ENCODE measurements at places on chromosomes 5 and 9.

DNA sequence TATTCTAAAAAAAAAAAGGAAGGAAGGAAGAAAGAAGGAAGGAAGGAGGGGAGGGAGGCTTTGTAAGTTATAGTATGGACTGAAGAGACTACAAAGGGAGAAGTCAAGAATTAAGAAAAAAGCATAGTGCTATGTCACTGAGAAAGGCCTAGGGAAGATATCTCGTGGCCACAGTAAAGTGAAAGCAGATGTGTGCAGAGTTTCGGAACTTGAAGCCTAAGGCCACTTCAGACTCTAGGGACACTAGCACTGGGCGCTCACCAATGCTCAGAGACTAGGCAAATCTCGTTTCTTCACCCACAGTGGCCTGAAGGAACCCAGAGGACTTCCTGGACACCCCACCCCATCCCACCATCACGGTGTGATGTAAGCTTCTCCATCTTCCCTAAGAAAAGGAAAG lies 181.4 kb upstream of the TRPM3 start:
- no peak for DNase-seq

GRCh38 chr9:91362051-91362611 lies 413 bp upstream of the AUH start:
- no peak for DNase-seq

GRCh38 chr9:73434826-73435225 lies 283.2 kb downstream of the ANXA1 start:
- no peak for DNase-seq

- peak; percentile 95 for DNase-seq
Measured at GRCh38 chr5:124677374-124678351, 68.8 kb downstream of the ZNF608 start.

DNA sequence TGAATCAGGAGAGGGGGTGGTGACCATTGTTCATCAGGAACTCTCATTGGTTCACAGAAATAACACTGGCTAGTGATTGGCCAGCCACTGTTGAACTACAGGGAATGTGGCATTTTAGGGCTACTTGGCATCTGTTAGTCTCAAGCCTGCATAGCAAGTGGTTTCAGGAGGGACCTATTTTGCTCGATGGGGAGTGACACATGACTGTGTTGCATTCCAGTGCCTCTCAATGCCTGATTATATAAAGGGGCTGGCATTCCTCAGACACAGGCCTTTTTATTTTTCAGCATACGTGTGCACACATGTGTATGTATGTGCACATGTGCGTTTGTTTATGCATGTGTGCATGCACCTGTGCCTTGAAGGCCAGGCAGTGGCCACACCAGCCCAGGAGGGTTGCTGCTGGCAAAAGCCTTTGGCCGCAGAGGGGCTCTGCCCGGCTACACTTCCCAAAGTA lies 23.2 kb downstream of the FGD3 start:
- no peak for DNase-seq

- DNase-seq: no peak
Measured at GRCh38 chr9:5499889-5500398, 10.4 kb upstream of the PDCD1LG2 start.

GRCh38 chr5:88677943-88678769 lies 204.8 kb downstream of the MEF2C start:
- DNase-seq: no peak

GRCh38 chr9:35944173-35944572 lies 13.8 kb downstream of the OR2S2 start:
- DNase-seq: no peak

DNA sequence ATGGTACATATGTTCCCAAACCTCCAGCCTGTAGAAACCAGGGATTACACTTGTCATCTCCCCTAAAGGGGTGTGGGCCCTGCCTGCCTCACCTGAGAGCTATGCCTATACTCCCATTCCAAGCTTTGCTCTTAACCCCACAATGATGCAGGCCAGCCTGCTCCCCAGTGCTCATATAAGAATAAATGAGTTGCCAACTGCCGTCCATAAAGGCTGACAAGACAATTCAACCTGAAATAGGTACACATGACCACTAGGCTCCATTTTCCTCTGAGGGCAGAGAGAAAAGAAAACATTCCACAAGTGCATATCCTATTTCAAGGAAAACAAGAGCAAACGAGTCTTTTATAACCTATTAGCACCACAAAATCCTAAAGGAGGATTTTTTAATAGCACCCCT lies 28.4 kb downstream of the SKP1 start:
- no peak for DNase-seq

DNA sequence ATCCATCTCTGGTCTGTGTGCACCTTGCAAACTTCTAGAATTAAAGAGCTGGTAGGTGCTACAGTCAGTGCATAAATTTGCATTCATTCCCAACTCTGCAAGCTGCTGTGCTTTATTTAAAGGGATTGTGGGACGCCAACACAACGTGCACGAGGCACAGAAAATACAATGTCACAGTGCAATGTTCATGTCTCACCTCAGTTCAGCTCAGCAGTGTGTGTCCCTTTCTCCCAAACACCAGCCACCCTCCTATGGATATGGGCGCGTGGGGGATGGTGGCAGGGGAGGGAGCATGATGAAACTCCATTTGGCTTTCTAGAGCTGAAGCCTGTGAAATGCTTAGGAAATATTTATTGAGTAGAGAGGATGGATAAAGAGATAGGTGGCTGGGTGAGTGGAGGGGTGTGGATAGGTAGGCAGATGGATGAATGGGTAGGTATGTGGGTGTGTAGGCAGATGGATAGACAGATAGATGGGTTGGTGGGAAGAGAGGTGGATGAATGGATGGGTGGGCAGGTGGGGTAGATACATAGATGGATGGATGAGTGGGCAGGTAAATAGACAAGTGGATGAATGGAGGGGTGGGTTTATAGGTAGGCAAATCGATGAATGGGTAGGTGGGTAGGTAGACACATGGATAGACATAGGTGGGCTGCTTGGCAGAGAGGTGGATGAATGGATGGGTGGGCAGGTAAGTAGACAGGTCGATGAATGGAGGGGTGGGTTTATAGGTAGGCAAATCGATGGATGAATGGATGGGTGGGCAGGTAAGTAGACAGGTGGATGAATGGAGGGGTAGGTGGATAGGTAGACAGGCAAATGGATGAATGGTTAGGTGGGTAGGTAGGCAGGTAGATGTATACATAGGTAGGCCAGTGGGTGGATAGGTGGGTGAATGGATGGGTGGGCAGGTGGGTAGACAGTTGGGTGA lies 92.7 kb upstream of the FCN2 start:
- DNase-seq: no peak

DNA sequence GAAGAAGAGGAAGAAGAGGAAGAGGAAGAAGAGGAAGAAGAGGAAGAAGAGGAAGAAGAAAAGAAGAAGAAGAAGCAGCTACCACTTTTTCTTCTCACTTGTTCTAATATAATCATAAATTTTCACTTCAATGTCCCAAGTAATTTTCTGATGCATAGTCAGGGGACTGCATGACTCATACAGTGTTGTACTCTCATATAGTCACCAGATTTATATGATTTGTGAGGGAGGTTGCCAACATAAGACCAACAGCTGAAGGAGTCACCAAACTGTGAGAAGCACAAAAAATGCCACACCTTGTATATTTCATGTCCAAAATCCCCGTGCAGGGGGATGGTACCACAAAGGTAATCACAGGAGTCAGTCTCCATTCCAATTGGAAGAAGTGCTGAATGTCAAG lies 32.7 kb upstream of the DMRTA1 start:
- DNase-seq: no peak

DNA sequence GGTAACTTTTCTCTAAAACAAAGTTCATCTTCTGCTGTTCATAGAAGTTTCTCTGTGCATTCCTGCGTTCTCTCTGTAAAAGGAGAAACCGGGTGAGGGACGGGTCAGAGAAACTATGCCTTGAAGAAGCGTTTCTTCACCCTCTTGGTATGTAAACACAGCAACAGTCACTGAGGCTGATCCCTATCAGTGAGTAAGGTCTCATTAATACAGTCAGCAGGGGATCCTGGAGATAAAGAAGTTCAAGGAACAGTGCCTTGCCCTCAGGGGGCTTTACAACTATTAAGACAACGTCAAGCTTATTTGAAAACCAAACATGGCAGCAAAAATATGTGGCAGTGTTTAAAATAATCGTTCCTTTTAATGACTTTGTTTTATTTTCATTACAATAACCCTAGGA lies 202.9 kb upstream of the IL12B start:
- no peak for DNase-seq

- no peak for DNase-seq
Measured at GRCh38 chr9:130536701-130537107, 42.7 kb upstream of the FUBP3 start.

DNA sequence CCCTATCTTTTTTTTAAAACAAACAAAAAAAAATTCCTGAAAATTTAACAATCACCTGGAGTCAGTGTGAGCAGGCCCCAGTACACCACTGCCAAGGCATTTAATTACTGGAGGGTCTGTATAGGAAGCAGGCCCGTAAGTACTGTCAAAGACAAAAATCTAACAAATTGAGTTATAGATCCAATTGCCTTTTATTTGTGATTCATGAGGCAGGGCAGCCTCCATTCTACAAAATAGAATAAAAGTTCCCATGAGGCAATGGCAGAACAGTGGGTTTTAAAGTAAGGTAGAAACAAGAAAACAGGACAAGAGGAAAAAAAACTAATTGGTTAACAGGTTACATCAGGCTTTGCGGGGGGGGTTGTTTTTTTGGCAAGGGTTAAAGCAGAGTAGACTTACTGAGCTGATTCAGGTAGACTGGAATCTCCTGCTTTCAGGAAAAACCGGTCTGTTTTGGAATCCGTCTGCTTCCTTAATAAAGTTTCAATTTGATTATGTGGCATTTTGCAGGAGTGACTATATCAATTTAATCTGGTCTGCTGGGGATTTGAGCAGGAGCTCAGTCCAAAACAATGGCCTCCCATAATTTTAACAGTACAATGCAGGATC lies 48.9 kb downstream of the AUH start:
- DNase-seq: no peak

DNA sequence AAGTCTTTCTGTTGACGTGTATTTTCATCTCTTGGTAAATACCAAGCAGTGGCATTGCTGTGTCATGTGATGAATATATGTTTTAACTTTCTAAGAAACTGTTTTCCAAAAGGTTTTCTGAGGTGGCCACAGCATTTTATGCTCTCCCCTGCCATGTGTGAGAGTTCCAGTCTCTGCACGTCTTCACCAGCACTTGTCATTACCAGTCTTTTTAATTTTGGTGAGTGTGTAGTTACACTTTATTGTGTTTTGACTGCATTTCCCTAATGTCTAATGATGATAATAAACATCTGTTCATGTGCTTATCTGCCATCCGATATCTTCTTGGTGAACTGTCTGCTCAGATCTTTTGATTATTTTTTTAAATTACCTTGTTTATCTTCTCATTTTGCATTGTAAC lies 27.4 kb upstream of the GADD45G start:
- DNase-seq: no peak

GRCh38 chr9:81416476-81417298 lies 272.7 kb downstream of the TLE1 start:
- DNase-seq: no peak

- no peak for DNase-seq
Measured at GRCh38 chr5:120134944-120135343, 329.2 kb upstream of the PRR16 start.

GRCh38 chr5:138352071-138352721 lies at the start of gene KDM3B:
KDM3B (plus strand) TSS chr5:138352685; CDS start chr5:138352796, 111 bp downstream.
- peak; percentile 62 for DNase-seq

- no peak for DNase-seq
Measured at GRCh38 chr9:121324316-121324715, 45.7 kb downstream of the STOM start.

DNA sequence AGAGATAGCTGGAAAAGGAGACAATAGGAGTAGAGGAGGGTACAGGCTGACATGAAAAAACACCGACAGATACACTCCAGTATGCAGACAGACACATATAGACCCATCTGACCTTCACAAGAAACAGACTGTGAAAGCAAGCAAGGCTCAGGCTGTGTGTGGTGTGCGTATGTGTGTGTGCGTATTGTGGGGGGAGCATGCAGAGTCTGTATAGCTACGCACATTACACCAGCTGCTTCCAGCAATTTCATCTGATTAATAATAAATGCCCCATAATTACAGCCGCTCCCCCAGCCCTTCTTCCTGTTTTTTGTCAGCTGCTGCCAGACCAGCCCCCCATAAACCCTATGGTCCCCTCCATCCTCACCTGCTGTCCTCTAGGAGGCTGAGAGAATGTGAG lies 6.7 kb downstream of the CNTFR start:
- no peak for DNase-seq

GRCh38 chr5:74864823-74865222 lies 1.4 kb downstream of the FAM169A start:
- peak; percentile 62 for DNase-seq

GRCh38 chr5:14250084-14250695 lies 107.0 kb downstream of the TRIO start:
- peak; percentile 97 for DNase-seq

DNA sequence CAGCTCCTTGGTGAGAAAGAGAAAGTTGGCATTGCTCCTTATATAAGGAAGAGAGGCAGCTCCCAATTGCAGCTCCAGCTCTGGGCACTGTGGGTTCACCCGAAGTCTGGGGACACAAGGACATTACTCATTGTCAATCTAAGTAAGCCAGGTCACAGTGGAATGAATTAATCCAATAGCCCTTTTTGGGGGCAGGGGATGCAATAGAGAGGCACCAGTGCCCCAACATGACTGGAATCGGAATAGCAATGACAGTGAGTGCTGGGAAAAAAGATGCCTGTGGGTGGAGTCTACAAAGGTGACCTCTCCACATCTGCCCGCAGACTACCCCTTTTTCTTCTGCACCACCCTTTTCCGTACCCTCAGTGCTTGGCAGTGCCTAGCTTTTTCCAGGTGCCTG lies 11.1 kb upstream of the NEUROG1 start:
- no peak for DNase-seq

- DNase-seq: no peak
Measured at GRCh38 chr5:65926893-65927292, 518 bp downstream of the ERBIN start.

DNA sequence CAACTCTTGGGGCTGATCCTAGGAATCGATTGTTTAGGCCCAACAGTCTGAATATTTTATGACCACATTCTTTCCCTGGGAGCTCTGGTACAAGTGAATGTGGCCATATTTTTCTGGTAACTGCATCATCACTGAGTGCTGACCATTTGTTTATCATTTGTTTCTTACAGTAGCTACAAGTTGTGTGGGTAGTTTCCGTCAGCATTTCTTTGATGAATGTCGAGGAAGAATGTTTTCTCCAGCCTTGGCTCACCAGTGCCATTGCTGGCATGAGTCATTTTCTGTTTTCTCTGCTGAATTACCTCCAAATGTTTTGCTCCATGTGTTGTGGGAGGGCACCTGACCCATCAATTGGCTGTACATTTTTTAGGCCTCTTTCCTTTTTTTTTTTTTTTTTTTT lies 14.1 kb upstream of the CARD19 start:
- no peak for DNase-seq

DNA sequence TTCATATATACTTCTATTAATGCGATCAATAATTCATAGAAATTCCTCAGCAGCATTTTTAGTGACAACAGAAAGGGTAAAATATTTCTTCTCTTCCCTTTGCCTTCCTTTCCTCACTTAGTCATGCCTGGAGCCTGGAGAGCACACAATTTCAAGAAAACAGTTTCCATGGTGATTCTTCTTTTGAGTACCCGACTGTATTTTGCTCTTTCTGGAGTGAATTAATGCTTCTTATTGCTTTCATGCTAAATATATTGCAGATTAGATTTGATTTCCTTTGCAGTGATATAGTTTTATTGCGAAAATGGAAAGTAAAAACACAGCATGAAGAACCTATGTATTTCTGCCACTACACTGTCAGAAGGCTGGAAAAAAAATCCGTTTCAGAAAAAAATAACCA lies 153.5 kb downstream of the PPP2R2B start:
- DNase-seq: no peak
